Activated CD8-positive, alpha-beta memory T cell treated with anti-CD3 and anti-CD28 coated beads, Interleukin-2, amount 50 U/mL, for 48 hours (primary cell): ENCODE measurements at places on chromosomes 7 and 10.
A peak's percentile ranks its signal among the peaks of the same experiment; 100 is the strongest.

DNA sequence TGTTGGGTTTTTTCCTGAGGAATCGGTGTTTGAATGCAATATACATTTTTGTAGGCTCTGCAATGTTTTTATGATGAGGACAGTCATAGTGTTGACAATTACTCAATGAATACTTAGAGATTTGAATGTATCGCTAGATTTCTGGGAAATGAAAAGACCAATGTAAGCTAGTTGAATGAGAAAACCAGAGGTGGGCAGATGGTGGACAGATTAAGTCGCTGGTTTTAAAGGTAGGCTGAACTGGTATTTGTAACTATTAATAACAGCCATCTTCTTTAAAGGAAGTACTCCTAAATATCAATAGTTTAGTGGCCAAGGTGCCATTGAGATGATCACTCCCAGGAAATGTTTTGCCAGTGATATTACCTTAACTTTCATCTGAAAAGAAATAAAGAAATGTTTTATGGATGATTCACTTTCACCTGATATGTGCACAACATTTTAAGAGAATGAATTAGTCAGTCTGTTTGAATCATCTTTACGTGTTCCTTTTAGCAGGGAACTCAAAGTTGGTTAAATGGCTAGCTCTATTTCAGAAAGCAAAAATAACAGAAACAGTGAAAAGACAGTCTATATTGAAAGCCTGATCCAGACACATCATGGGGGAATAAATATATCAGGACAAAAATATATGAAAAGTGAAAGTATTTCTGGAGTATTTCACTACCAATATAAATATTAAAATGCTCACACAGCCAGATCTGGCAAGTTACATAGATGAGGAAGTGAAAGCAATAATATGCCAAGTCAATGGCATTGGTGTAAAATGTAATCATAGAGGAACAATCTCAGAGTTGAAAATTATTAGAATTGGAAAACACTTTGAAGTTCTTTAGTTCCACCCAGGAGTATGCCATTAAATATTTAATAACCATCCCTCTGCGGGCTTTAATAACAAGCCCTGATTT is 20.7 kb downstream of the MET start:
- DNase-seq, result no peak

GRCh38 chr7:24932815-24933214 is 47.2 kb downstream of the OSBPL3 start:
- DNase-seq, result no peak

- DNase-seq, result no peak
Observed at GRCh38 chr7:56097700-56098099, 4.9 kb upstream of the PHKG1 start.

DNA sequence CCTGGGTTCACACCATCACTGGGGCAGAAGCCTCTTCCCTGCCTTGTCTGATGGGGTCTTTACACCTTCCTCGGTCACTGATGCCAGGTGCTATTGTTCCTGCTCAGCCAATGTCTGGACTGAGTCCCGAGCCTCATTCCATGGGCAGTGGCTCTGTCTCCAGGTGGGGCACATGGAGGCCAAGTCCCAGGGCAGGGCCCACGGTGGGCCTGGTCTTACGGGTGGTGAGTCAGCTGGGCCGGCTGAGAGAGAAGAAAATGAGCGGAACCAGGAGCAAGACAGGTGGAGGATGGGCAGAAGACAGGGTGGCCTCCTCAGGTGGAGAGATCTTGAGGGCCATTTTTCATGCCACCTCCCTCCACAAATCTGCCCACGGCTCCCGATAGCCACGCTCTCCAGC is 131.7 kb upstream of the FAM20C start:
- peak; percentile 33 for DNase-seq

DNA sequence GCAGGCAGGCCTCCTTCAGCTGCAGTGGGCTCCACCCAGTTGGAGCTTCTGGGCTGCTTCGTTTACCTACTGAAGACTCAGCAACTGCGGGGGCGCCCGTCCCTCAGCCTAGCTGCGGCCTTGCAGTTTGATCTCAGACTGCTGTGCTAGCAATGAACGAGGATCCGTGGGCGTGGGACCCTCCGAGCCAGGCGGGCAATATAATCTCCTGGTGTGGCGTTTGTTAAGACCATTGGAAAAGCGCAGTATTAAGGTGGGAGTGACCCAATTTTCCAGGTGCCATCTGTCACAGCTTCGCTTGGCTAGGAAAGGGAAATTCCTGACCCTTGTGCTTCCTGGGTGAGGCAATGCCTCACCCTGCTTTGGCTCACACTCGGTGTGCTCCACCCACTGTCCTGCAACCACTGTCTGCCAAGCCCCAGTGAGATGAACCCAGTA is 159.2 kb upstream of the FOXP2 start:
- no peak for DNase-seq
